ENCODE measurements at places on chromosomes 1 and 21.

- DNase-seq, result no peak
Measured at GRCh38 chr1:235045921-235046601, 82.6 kb downstream of the TOMM20 start.

DNA sequence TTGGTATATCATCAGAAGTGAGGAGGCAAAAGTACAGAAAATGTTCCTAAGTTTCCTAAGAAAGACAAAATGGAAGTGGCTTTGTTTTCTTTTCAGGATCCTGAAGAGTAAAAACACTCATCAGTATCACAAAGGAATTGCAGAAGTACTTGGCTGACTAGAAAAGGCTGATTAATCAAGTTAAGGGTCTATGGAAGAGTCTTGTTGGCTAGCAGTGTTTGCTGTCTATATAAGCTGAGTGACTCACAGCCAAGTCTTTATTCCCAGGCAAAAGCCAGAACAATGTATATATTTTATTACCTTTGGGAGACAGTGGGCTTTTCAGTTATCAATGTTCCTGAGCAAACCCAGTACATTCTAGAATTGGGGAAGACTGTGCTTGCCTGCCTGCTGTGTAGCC, 777.0 kb downstream of the PLA2G4A start:
- no peak for DNase-seq

DNA sequence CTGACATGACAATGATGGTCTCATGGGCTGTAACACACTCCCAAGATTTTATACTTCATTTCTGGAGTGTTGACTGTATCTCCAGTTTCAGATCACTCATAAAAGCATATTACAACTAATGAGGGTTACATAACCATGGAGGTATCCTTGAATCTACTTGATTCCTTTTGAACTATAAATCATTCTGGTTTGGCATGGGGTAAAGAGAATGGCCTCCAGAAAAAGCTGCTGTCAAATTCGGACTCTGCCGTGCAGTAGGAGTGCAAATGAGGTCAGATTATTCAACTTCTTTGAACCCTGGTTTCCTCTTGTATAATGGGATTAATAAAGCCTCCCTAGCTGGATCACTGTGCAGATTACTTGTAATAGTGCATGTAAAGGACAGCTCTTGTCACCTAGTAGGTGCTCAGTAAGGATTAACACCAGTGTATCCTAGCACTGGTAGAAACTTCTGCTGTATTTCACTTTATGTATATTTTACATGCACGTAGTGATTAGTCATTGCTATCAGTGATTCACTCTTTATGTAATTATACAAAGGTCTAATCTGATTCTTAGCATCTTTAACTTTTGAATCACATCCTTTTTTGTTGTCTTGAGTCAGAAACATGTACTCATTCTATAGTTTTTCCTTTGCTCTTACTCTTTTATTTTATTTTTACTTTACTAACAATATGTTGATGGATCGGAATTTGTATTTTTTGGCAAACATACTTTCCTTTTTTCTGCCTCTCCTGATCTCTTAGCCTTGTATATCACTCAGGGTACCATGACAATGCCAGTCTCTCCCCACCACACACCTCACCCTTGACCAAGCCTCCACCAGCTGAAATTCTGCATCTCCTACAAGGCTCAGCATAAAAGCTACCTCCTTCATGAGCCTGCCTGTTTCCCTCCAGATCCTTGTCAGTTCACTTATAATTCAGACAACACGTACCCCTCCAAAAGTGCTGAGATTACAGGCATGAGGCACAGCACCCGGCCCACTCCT, 3.2 kb downstream of the LRRC8C start:
- DNase-seq, result no peak

DNA sequence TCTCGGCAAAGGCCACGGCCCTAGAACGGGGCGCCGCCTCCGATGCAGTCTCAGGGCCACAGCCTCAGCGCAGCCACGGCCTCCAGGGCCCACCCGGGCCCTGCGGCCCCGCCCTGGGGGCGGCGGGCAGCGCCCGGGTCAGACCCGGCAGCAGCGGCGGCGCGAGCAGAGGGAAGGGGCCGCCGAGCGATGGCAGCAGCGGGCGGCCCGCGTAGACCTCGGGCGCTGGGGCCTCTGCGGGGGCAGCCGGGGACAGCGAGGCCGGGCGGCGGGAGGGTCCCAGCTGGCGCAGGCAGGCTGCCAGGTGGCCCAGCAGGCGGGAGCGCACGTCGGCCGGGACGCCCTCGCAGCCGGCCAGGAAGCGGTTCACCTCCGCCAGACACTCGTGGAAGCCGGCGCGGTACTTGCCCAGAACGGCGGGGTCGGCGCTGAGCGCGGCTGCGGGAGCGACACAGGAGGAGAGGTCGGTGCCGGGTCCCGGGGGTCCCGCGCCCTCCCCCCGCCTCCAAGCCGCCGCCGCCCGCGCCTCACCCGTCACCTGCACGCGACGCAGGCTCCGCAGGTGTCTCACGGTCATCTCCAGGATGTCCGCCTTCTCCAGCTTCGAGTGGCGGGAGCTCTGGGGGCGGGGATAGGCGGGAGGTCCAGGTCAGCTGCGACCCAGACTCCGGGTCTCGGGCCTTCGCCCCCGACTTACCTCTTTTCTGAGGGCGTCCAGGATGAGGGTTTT, 737 bp downstream of the HES4 start:
- DNase-seq, result no peak

- DNase-seq, result no peak
Measured at GRCh38 chr1:116170721-116171589, 59.8 kb downstream of the MAB21L3 start.

DNA sequence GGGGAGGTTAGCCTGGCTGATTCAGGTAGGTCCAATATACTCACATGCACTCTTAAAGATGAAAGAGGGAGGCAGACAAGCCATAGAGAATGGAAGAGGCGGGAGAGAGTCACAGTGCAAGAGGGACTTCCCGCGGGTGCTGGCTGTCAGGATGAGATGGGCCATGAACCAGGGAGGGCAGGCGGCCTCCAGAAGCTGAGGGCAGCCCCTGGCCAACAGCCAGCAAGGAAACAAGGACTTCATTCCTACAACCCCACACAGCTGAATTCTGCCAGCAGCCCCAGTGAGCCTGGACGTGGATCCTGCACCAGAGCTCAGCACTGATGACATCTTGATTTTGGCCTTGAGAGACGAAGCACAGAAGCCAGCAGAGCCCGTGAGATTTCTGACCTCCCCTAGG, 15.1 kb upstream of the B3GALT5 start:
- DNase-seq, result no peak

GRCh38 chr1:221714227-221715152, 27.4 kb downstream of the DUSP10 start:
- DNase-seq, result no peak

DNA sequence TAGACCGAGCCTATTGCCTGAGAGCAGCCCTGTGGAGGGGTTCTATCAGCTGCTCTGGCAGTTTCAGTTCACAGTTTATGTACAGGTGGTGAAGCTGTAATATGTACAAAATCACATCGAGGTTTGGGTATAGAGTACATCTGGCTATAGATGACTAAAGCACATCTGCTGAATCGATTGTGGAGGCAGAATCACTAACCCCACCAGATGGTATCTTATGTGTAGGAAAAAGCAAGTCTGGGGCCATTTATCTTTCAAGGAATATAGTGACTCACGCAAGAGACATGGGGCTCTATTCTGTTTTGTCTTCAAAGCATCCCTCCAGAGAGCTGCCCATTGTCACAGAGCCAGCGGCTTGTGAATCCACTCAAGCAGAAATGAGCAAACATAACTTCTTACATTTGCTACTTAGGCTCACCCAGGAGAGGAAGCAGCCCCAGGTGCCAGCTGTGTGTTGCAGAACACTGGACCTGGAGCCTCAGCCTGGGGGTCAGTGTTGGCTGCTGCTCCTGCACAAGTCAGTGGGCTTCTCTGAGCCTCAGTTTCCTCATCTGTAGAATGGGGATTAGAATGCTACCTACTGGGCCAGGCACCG, 21.3 kb downstream of the MIIP start:
- DNase-seq, result no peak

DNA sequence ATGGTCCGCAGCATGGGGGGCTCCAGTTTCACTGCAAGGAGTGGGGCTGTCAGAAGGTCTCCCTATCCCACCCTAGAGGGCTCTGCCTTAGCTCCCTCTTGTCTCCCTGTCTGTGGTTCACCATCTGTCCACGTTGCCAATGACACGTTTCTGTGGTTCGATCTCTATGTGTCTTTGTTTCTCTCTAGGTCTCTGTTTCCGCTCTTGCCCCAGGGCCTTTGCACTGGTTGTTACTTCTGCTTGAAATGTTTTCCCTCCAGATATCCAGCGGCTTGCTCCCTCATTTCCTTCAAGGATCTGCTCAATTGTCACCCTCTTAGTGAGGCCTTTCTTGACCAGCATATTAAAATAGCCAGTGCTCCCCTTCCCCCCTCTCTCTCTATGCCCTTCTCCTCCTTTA, 8.5 kb upstream of the MRPS15 start:
- DNase-seq, result no peak

DNA sequence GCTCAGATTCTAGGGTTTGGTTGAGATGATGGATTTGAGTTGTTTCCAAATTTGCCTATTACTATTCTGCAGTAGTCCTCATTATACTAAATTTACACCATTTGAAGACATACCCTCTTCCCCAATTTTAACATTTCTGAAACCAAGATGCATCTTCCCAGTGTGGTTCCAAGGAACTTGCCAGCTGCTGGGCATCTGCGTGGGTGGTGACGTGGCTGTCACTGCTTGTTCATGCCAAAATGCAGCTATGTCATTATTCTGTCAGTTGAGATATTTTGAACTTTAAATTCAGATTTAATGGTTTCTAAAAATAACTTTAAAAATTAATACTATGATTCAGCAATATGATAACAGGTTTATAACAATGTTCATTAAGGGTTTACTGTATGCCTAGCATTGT, 1.2 kb downstream of the ZFP69 start:
- DNase-seq, result no peak

GRCh38 chr1:150551051-150551783, 2.0 kb downstream of the ADAMTSL4 start:
- no peak for DNase-seq

DNA sequence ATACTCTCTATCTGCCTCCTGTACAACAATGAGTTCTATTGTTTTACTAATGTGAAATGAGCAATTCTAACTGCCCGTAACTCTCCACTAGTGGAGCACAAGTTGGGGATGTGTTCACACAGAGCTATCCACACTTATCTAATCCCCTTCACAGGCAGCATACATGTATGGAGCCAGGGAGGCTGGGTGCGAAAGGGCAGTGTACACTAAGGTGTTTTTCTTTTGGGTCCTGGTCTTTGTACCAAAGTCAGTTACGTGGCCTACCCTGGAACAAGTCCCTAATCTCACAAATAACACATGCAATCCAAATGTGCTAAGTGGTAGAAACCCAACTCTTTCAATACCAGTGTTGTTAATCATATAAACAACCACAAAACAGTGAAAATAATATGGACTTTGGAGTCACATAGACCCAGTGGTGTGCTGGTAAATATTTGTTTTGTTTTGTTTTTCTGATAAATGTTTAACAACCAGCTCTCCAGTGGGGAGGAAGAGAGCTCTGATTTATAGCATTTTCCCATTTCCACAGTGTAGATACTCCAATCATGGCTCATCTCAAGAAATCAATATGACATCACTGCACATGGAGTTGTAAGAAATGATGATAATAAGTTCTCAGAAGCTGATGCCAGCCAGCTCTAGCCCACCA, 319.9 kb upstream of the DUSP10 start:
- no peak for DNase-seq

DNA sequence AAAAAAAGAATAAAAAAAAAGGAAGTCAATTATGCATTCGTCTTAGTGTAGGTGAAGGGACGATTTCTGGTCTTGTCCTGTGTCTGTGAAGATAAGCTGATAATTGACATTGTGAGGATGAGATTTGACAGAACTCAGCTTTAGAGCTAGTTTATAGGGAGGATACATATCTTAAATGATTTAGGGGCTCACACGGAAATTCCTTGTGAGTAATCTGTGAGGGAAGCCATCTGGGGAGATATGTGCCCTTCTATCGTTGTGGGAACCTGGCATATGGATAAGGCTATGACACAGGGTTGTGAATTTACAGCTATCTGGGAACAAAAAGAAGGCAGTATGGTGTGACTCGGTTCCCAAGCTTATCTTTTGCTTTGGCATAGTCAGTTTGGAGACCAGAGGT, 71.1 kb downstream of the RABGAP1L start:
- no peak for DNase-seq

DNA sequence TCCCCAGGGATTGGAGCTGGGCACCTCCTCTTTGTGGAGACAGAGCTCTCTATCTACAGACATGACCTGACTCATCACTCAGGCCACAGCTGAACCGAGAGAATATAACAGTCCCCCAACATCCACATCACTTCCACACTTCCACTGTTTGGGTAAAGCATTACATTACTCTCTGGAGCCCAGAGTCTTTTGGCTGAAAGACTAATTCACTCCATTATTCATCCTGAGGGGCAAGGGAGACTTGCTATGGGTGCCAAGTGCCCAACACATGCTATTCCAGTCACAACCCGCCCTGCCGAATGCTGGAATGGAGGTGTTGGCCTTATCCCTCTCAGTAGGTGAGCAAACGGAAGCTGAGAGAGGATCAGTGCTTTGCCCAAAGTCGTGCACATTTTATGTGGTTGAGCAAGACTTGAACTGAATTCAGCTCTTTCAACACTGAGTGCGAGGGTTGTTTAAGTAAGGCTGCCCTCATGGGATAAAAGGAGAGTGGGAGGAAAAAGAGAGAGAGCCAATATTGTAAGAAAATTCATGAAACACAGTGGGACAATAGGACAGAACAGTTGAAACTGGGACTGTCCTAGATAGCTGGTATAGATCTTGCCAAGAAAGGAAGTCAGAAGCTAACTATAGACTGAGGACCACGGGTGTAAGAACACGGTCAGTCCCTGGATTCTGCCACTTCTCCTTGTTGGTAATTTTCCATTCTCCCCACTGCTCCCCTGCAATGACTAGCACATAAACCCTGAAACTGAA, 13.5 kb upstream of the CHI3L1 start:
- peak; percentile 44 for DNase-seq

DNA sequence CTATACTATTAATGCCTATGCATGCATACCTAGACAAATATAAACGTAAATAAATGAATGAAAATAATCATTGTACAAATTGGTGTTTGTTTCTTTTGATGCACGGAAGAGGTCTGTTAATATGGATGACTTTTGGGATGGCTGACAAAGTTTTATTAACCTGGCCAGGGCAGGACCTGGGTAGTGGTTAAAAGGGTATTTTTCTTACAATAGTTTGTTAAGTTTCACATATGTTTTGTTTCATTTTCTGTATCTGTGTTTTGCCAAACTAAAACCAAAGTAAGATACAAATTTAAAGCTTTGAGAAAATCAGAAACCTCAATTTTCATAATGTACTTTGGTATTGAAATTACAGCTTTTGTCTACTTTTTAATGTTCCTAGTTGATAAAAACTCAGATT, 222.7 kb upstream of the OLFM3 start:
- DNase-seq, result no peak

DNA sequence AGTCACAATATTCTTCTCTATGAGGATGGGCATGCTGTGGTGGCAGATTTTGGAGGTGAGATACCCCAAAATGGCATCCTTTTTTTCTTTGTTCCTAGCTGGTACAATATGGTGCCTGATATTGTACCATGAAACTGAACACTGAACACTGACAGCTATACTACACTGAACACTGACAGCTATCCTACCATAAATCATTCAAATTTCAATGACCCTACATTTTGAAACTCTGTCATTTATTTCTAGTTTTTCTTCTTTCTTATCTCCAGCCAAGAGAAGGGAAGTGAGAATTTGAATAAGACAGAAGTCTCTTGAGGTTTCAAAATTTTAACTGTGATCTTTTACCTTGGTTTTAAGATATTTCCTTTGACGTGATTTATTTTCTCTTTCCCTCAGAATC, 76.3 kb downstream of the LRRC53 start:
- DNase-seq, result no peak

- no peak for DNase-seq
Measured at GRCh38 chr21:20618878-20619277, 379.3 kb upstream of the NCAM2 start.

Data from cerebellar nuclear complex (tissue), 1 donor.